ENCODE measurements at places on chromosomes 7 and 10.
A peak's percentile ranks its signal among the peaks of the same experiment; 100 is the strongest.

- DNase-seq: no peak
These were observed 120.8 kb upstream of the NANOS1 start for GRCh38 chr10:118908557-118909256.

- no peak for DNase-seq
These were observed 40.7 kb downstream of the TBC1D12 start for GRCh38 chr10:94443047-94443446.

DNA sequence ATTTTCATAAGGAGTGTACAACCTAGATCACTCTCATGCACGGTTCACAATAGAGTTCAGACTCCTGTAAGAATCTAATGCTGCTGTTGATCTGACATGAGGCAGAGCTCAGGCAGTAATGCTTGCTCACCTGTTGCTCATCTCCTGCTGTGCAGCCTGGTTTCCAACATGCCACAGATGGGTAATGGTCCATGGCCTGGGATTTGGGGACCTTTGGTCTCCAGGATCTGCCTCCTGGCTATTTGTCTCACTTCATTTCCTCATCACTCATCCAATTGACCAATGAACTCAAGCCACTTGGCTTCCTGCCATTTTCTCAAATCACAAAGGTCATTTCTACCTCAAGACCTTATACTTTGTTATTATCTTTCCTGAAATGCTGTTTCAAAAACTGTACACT is 786.1 kb downstream of the ANKRD7 start:
- DNase-seq: no peak

GRCh38 chr10:125337510-125337909 is 177.1 kb upstream of the CTBP2 start:
- no peak for DNase-seq

DNA sequence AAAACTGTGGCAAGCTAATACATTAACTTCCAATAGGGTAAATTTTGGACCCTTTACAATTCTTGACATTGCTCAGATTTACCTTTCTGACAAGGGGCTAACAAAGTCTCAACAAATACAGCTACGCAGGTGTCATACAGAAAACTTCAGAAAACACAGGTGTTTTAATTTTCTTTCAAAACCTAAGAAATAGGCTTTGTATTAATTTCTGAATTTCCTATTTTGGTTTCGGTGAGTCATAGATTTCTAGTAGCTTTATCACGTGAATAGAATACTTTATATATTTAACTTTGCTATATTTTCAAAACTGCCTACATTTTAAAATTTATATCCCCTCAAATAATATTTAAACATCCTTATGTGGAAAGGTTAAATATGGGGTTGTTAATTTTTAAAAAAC is 215.3 kb downstream of the DGKB start:
- no peak for DNase-seq

DNA sequence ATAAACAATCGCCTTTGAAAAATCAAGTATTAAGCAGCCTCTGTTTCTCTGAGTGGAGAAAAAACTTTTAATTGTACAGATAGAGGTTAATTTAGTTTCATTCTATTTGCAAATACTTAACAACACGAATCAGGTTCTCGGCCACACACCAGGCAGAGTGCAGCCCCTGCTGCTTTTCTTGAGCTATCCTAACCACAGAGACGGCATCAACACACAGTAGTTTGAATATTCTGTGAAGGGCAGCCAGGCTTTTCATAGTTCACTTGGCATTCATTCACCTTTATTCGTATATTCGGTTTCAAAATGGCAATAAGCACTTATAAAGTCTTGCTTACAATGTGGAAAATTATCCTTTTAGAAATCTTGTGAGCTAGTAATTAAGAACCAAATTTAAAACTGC is 5.7 kb downstream of the ADARB2 start:
- DNase-seq: no peak

DNA sequence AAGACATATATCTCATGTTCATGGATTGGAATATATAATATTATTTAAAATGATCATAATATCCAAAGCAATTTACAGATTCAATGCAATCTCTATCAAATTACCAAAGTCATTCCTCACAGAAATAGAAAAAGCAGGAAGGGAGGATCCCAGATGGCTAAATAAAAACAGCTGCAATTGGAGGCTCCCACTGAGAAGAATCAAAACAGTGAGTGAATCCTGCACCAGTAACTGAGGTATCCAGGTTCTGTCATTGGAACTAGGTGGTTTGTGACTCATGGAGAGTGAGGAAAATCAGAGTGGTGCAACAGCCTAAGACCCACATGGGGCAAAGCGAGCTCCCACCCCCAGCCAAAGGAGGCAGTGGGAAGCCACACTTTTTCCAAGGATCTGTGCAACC is 128.4 kb downstream of the MTERF1 start:
- DNase-seq: peak; percentile 31

- DNase-seq: no peak
These were observed 122.6 kb downstream of the INHBA start for GRCh38 chr7:41579961-41580935.

DNA sequence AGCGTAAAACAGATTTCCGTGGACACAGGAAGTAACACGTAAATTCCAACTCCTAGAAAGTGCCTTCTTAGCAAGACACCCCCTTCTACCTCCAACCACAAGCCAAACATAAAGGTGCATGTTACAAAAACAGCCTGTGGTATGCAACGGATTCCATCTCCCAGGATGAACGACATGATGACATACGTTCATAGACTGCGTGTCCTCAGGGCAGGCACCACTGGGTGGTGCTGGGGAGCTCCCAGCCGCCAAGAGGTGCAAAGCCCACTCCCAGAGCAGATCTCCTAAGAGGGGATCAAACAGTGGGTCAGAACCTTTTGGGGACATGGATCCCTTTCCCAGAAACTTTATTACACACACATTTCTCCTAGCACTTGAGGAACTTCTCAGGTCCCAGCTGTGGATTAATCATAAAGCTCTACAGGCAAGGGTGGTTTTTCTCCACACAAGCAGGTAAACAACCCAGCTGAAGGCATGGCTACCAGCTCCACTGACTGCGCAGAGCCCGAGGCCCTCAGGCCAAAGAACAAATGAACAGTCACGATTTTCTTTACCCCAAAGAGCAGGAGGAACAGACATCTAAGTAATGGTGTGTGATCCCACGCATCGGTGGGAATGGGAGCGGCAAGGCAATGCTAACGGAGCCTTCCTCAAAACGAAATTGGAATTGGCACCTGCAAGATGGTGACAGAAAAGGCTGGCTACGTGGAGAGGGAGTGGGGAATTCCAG is 13.8 kb downstream of the PSAP start:
- no peak for DNase-seq

DNA sequence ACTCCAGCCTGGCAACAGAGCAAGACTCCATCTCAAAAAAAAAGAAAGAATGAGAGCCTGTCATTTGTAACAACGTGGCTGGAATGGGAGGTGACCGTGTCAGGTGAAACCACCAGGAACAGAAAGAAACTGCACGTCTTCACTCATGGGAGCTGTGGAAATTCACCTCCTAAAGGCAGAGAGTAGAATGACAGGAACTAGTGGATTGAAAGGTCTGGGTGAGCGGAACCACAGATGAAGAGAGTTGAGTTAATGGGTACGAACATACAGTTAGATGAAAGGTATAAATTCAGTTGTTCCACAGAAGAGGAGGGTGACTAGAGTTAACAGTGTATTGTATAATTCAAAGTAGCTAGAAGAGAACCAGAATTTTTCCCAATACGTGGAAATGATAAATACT is 78.6 kb downstream of the MAD1L1 start:
- no peak for DNase-seq

DNA sequence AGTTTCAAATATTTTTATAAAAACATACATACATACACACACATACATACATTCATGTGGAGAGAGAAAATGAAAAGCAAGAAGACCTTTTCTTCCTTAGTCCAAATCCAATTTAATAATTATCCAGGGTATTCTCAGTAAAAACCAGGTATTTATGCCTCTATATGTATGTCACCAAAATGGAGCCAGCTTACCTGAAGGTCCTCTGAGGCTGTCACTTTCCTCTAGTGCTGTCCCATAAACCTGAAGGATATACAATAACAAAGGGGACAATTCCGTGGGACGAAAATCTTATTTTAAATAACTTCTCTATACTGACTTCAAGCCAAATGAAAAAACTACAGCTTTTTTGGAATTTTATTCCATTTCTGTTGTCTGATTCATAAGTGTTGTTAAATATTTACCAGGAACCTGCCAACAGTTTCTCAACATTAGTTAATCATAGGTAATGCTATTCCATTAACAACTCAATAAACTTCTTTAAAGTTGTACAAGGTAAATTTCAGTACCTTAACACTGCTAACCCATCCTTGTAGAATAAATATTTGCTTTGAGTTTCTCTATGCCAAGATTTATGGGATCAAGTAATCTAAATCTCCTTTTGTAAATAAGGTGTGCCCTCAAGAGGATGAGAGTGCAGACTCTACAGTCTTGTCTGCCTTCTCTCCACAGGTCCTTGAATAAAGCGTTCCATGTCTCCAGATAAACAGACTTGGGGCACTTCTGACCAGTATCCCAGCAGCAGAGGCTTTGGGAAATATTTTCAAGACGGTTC is 260.3 kb downstream of the AHR start:
- no peak for DNase-seq

GRCh38 chr10:95788830-95789229 is 32.9 kb downstream of the ENTPD1 start:
- DNase-seq: no peak

DNA sequence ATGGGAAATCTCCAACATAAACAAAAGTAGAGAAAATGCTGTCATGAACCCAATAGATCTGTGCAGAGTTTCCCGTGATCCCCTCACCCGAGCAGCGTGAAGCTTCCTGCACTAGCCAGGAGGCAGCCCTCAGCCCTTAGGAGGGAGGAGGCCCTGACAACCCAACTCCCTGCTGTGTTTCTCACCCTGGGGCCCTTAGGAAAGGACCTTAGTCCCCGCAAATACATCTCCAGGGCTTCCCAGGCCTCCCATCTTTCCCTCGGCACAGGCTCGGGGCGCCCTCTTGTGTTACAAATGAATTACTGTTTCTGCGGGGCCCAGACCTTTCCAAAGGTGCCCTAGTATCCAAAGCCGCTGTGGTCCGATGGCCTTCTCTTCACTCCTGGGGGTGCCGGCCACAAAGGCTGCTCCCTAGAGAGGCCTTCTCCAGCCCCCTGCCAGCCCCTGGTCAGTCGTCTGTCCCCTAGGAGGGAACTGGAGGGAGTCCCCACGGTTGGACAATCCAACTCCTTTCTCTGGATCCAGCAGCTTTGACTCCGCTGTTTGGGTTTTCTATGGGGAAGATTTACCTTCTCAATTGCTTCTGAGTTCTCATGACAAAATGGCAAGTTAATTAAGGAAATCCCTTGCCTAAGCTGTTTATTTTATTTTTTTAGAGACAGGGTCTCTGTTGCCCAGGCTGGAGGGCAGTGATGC is 49.9 kb upstream of the SH2B2 start:
- peak; percentile 51 for DNase-seq

DNA sequence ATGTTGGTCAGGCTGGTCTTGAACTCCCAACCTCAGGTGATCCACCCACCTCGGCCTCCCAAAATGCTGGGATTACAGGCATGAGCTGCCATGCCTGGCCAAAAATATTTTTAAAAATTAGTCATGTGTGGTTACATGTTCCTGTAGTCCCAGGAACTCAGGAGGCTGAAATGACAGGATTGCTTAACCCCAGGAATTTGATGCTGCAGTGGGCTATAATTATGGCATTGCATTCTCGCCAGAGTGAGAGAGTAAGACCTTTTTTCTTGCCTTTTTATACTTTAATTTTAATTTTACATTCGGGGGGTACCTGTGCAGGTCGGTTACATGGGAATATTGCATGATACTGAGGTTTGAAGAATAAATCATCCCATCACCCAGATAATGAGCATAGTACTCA is 86.6 kb upstream of the ZNF92 start:
- no peak for DNase-seq

DNA sequence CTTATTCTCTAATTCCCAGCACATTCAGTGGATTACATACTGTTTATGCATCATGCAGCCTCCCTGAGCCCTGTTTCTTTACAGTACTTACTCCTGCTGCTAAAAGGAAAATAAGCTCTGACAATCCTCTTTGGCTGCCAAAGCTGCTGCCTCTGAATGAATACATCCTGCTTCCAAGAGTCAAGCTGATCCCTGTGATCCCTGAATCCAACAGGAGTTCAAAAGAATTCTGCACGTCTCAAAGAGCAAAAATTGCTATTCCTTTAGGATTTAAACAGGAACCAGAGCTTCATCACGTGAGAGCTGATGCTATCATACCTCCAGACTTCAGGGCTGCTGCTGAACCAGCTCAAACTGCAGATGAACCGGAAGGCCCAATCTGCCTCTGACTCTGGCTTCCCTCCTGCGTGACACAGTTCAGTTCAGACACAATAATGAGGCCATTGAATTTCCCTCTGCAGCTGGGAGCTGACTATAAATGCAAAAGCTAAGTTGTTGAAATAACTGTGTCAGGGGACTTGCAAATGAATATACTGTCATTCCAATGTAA is 851.0 kb upstream of the PHF14 start:
- no peak for DNase-seq

DNA sequence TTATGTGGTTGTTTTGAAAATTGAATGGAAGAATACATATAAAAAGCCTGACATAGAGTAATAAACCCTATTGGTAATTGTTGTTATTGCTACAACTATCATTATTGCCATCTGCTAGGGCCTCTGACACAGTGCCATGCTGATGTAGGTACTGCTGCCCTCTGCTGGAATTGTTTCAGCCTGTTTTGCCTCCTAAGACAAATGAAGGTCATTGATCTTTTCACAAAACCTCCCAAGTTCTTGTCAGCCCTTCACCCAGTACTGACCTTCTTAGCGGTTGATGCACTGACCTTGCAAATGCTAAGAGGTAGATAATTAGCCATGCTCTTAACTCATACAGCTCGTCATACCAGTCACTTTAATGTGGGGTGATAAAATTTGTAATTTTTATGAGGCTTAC is 975.2 kb downstream of the SORCS1 start:
- peak; percentile 5 for DNase-seq

- no peak for DNase-seq
These were observed 50.1 kb downstream of the ARHGAP12 start for GRCh38 chr10:31878486-31878885.
